Mesenchymal stem cell (in vitro differentiated cells and primary cell): ENCODE measurements at places on chromosomes 4 and X.

DNA sequence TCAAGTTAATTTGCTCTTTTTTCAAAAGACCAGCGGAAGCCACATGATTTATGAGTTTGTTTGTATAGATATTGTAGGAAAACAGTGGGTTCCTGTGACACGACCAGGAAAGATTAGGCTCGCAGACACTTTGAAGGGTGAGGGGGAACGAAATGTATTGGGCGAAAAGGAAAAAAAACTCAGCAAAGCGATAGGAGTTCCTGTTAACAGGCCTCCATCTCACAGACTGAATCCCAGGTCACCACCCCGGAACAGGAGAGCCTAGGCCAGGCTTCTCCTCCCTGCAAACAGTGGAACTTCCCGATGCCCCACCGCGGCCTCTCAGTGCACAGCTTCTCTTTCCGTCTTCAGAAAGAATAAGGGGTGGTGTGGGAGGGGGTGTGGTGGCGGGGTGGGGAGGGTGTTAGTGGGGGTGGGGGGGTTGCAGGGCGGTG, 181.8 kb upstream of the GPRIN3 start:
- H3K36me3 ChIP-seq = no peaks in the 10 kb centered on the region
- no peaks in the 10 kb centered on the region for H3K4me1 ChIP-seq
- no peak overlapping the region for H3K4me3 ChIP-seq
- no peak overlapping the region for H3K27ac ChIP-seq
- DNase-seq = no peak

DNA sequence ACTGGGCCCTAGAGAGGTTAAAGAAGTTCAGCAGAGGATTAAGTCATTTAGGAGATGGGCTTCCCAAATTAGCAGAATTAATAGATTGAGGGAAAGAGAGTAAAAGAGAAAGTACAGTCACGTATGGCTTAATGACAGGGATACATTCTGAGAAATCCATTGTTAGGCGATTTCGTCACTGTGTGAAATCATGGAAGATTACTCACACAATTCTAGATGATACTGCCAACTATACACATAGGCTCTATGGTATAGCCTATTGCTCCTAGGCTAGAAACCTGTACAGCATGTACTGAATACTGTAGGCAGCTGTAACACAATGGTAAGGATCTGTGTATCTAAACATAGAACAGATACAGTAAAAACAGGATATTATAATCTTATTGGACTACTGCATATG, 180.6 kb downstream of the RNF150 start:
- H3K36me3 ChIP-seq = no peaks in the 10 kb centered on the region
- no peak overlapping the region for H3K4me3 ChIP-seq
- no peaks in the 10 kb centered on the region for H3K27me3 ChIP-seq

DNA sequence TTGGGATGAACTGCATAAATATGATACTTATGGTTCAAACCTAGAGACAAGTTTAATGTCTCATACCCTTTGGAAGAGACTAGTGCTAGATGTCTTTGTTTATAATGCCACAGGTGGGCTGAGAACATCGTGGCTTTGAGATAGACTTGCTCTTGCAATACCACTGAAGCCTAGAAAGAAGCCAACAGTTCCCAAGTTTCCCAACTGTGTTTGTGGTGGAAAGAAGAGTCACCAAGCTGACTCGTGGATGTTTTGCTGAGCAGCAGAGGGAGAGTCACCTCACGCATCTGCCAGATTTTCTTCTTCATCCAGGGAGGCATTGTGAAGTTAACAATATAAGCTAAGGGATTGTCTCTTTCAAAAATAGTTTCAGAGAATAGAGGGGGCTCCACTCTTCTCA, 1076.2 kb downstream of the C4orf33 start:
- no peak overlapping the region for H3K4me3 ChIP-seq
- H3K4me1 ChIP-seq = no peaks in the 10 kb centered on the region
- no peak overlapping the region for H3K27ac ChIP-seq
- no peaks in the 10 kb centered on the region for H3K27me3 ChIP-seq

GRCh38 chr4:41413670-41414411, 124.1 kb upstream of the LIMCH1 start:
- H3K27ac ChIP-seq = no peak overlapping the region
- H3K27me3 ChIP-seq = no peaks in the 10 kb centered on the region
- DNase-seq = peak; percentile 86

GRCh38 chrX:12903646-12904045, 2.8 kb upstream of the TLR8 start:
- H3K36me3 ChIP-seq = no peaks in the 10 kb centered on the region
- DNase-seq = peak; percentile 77
- no peak overlapping the region for H3K27ac ChIP-seq
- H3K4me3 ChIP-seq = peak overlapping the region; percentile 51

GRCh38 chr4:146469022-146469421, 52.7 kb downstream of the SLC10A7 start:
- H3K4me1 ChIP-seq = peaks cover 2% of the 10 kb centered on the region
- no peak overlapping the region for H3K4me3 ChIP-seq
- H3K36me3 ChIP-seq = no peaks in the 10 kb centered on the region
- no peak for DNase-seq
- H3K27me3 ChIP-seq = no peaks in the 10 kb centered on the region

DNA sequence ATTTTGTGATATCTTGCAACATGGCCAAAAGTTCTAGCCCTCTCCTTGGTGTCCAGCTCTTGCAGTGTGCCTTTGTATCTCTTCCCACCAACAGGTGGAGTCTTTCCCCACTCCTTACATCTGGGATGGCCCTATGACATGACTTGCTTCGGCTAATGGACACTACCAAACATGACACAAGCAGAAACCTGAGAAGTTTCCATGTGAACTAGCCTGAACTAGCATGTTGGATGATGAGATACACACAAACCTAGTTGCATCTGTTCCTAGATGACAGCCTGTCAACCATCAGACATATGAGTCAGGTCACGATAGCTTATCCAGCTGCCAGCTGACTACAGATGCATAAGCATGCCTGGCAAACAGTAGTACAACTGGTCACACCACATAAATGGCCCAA, 207.5 kb upstream of the FTHL17 start:
- H3K27me3 ChIP-seq = no peaks in the 10 kb centered on the region
- H3K4me1 ChIP-seq = no peaks in the 10 kb centered on the region
- no peak overlapping the region for H3K4me3 ChIP-seq
- H3K27ac ChIP-seq = no peak overlapping the region
- no peaks in the 10 kb centered on the region for H3K36me3 ChIP-seq

GRCh38 chrX:24463077-24463476, 2.0 kb upstream of the PDK3 start:
- H3K4me3 ChIP-seq = no peak overlapping the region
- no peak for DNase-seq
- peaks cover 1% of the 10 kb centered on the region for H3K4me1 ChIP-seq
- no peaks in the 10 kb centered on the region for H3K27me3 ChIP-seq
- no peaks in the 10 kb centered on the region for H3K36me3 ChIP-seq

DNA sequence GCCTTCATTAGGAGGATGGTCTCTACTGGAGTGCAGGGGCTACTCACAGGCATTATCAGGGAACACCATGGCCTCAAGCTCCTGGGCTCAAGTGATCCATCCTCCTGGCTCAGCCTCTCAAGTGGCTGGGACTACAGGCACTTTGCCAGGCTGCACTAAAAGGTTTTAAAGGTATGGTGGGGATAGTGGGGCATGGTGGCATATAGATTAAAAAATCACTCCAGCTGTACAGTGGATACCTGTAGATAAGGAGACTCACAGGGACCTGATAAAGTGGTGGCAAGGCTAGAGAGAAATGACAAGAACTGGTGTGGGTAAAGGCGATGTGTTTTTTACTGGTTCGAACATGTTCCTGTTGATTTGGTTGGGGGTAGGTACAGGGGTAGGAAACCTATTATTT, 5.9 kb downstream of the ZAR1 start:
- H3K4me1 ChIP-seq = peaks cover under 1% of the 10 kb centered on the region
- H3K27me3 ChIP-seq = peaks cover 22% of the 10 kb centered on the region
- DNase-seq = no peak
- no peak overlapping the region for H3K4me3 ChIP-seq

- no peaks in the 10 kb centered on the region for H3K27me3 ChIP-seq
- no peak overlapping the region for H3K27ac ChIP-seq
- no peaks in the 10 kb centered on the region for H3K36me3 ChIP-seq
Observed at GRCh38 chr4:81454499-81454898, 17.2 kb downstream of the RASGEF1B start.

GRCh38 chr4:149884529-149885181, 69.0 kb upstream of the IQCM start:
- H3K27me3 ChIP-seq = no peaks in the 10 kb centered on the region
- no peak overlapping the region for H3K4me3 ChIP-seq
- DNase-seq = no peak
- no peak overlapping the region for H3K27ac ChIP-seq
- no peaks in the 10 kb centered on the region for H3K4me1 ChIP-seq
- H3K36me3 ChIP-seq = no peaks in the 10 kb centered on the region

GRCh38 chrX:105910563-105911105, 88.3 kb downstream of the NRK start:
- peaks cover 8% of the 10 kb centered on the region for H3K36me3 ChIP-seq
- no peak overlapping the region for H3K27ac ChIP-seq
- H3K27me3 ChIP-seq = peaks cover 20% of the 10 kb centered on the region
- no peak for DNase-seq
- H3K4me3 ChIP-seq = no peak overlapping the region

DNA sequence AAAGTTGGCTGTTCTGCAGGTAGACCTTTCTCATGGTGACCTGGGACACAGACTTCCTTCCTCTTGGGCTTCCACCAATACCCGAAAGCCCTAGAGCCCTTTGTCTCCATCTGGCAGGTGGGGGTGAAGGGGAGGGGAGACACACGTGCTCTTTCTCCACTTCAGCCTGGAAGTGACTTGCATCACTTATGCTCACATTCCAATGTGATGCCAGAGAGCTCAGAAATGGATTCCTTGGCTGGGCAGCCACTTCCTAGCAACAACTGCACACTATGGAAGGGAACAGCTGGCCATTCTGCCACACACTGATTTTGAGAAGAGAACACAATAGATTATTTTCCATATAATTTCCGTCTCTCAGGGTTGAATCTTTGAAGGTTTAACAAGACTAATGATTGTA, 36.3 kb downstream of the C4orf51 start:
- H3K27ac ChIP-seq = no peak overlapping the region
- no peaks in the 10 kb centered on the region for H3K36me3 ChIP-seq
- peaks cover 1% of the 10 kb centered on the region for H3K4me1 ChIP-seq
- H3K27me3 ChIP-seq = no peaks in the 10 kb centered on the region
- H3K4me3 ChIP-seq = no peak overlapping the region

DNA sequence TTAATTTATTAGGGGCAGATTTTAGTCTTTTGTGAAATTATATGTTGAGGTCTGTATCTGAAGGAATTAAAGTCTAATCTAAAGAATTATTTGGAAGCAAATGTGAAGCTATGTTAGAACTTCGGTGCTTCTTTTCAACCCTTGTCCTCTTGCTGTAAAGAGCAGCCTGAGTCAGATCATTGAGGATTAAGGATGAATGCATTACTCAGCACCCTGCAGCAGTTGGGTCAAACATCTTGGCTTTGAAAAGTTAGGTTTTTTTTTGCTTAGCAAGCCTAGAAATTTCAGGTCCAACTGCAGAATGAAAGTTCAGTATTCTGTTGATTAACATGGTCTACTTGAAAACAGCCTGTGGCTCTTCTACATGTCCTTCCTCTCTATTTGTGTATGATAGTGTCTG, 57.6 kb downstream of the SLC4A4 start:
- peak; percentile 54 for DNase-seq
- no peaks in the 10 kb centered on the region for H3K36me3 ChIP-seq
- H3K4me1 ChIP-seq = peaks cover 2% of the 10 kb centered on the region
- no peak overlapping the region for H3K27ac ChIP-seq

DNA sequence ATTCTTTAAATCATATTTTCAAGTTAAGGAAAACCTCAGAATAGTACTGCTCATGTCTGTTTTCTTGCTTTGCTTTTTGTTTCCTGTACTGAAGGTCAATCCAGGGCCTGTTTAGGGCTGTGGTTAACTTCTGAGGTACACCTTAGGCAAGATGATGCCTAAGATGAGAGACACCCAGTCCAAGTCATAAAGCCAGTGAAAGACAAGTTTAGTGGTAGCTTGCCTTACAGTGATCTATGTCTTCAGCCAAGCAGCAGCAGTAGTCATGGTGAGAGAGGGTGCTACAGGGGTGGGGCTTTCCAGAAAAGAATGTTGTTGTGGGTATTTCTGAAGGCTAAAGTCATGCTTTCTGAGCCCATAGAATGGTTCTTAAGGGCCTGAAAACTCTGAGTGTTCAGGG, 173.7 kb downstream of the VSIG4 start:
- H3K36me3 ChIP-seq = no peaks in the 10 kb centered on the region
- no peak overlapping the region for H3K27ac ChIP-seq
- peaks cover 14% of the 10 kb centered on the region for H3K27me3 ChIP-seq
- no peaks in the 10 kb centered on the region for H3K4me1 ChIP-seq

- H3K4me1 ChIP-seq = no peaks in the 10 kb centered on the region
- H3K4me3 ChIP-seq = no peak overlapping the region
- H3K27me3 ChIP-seq = no peaks in the 10 kb centered on the region
- no peak for DNase-seq
- H3K27ac ChIP-seq = no peak overlapping the region
Observed at GRCh38 chrX:18920566-18920965, 63.3 kb downstream of the PHKA2 start.

GRCh38 chrX:112681976-112682375, 2.2 kb upstream of the LHFPL1 start:
- H3K27ac ChIP-seq = no peak overlapping the region
- H3K36me3 ChIP-seq = no peaks in the 10 kb centered on the region
- H3K4me1 ChIP-seq = no peaks in the 10 kb centered on the region
- DNase-seq = no peak

DNA sequence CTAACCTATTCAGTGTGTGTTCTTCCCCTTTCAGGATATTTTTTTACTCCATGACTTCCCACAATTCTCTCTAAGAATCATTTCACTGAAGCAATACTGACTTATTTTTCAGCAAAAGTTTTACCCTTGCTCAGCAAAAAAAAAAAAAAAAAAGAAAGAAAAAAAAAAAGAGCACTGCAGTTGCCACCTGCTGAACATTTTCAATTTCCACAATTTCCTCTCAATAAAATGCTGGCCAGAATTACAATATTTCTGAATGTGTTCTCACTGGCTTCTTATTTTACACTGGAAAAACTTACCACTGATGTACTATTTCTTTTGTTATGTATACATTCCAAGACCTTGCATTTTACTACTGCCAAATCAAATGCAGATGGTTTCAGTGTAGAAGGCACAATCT, 210.4 kb downstream of the PAPSS1 start:
- DNase-seq = no peak

- no peaks in the 10 kb centered on the region for H3K4me1 ChIP-seq
- H3K27ac ChIP-seq = no peak overlapping the region
- no peaks in the 10 kb centered on the region for H3K27me3 ChIP-seq
- no peak overlapping the region for H3K4me3 ChIP-seq
Observed at GRCh38 chr4:94564252-94564651, 112.5 kb downstream of the PDLIM5 start.

- no peaks in the 10 kb centered on the region for H3K4me1 ChIP-seq
- H3K27me3 ChIP-seq = no peaks in the 10 kb centered on the region
- no peaks in the 10 kb centered on the region for H3K36me3 ChIP-seq
Observed at GRCh38 chrX:36199928-36200327, 280.4 kb downstream of the CFAP47 start.

- DNase-seq = peak; percentile 1
- H3K4me1 ChIP-seq = no peaks in the 10 kb centered on the region
- no peak overlapping the region for H3K4me3 ChIP-seq
- no peak overlapping the region for H3K27ac ChIP-seq
Observed at GRCh38 chrX:70508296-70508911, 63.8 kb downstream of the DLG3 start.

GRCh38 chr4:37555322-37555721, 130.9 kb downstream of the RELL1 start:
- DNase-seq = no peak
- no peaks in the 10 kb centered on the region for H3K36me3 ChIP-seq
- no peak overlapping the region for H3K4me3 ChIP-seq
- H3K27me3 ChIP-seq = no peaks in the 10 kb centered on the region
- no peaks in the 10 kb centered on the region for H3K4me1 ChIP-seq

GRCh38 chr4:57371671-57372070, 261.5 kb upstream of the IGFBP7 start:
- H3K4me1 ChIP-seq = no peaks in the 10 kb centered on the region
- DNase-seq = no peak
- H3K27ac ChIP-seq = no peak overlapping the region
- no peak overlapping the region for H3K4me3 ChIP-seq
